ENCODE measurements at places on chromosomes 6 and 20.

DNA sequence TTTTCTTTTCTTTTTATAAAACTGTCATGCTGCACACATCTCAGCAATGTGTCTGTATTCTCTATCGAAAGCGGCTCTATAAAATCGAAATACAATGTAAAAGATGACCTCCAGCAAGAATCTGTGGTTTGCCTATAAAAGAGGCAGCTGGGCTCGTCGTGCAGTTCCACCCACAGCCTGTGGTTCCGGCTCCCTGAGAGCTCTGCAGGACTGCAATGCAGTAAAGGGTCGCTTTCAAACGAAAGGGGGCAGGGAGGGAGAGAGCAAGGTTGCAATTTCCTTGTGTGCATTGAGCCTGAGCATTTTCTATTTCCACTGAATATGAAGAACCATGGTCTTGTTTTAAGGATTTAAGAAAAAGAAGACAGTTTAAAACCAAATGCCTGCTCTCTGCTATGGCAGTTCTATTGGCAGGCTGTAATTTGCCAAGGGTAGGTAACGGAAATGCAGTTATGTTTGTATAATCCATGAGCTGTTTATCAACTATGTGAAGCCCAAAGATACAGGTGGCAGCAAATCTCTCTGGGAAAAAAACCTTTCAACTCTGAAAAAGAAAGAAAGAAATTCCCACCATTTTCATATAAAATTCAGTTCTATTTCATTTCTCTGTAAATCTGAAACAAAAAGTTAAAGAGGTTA lies 236.5 kb downstream of the HACE1 start:
- no peak for DNase-seq

- no peak for DNase-seq
Observed at GRCh38 chr20:29750268-29750899, 1507.1 kb upstream of the DEFB115 start.

GRCh38 chr6:7899101-7899888 lies 11.3 kb downstream of the TXNDC5 start:
- no peak for DNase-seq

DNA sequence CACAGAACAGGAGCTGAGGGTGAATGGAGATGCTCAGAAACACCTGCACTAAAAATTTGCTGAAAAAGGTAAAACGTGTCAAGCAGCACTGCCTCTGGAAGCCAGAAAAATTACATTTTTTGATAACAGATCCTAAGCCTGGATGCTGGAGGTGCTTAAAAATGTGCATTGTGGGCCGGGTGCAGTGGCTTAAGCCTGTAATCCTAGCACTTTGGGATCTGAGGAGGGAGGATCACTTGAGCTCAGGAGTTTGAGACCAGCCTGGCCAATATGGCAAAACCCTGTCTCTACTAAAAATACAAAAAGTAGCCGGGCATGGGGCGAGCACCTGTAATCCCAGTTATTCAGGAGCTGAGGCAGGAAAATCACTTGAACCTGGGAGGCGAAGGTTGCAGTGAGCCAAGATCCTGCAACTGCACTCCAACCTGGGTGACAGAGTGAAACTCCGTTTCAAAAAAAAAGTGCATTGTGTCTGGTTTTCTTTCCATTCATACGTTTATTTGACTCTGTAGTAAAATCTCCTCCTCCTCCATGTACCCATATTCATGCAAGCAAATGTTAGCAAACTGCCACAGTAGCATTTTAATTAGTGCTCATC lies 587 bp upstream of the BTN3A1 start:
- DNase-seq, result no peak

DNA sequence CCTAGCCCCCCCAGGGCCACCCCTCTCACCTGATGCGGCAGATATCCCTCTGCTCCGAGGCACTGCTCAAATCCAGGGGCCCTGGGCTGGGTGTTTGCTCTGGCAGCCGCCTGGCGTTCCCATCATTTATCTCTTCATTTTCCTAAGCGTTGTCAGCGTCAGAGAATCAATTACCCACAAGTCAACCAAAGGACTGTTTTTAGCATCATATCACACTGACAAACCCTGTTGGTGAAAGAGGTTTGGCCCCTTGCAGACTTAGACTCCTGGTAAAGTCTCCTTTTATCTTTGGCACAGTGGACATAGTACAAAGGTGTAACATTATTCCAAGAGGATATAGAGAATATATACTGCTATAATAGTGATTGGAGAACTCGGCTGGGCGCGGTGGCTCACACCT lies at the start of gene GHRH:
GHRH (minus strand) TSS at position 101 of the 400 bp plus-strand sequence. CDS start 4,925 bp downstream, outside the sequence.
- no peak for DNase-seq

- DNase-seq, result no peak
Observed at GRCh38 chr6:6685249-6686040, 96.9 kb downstream of the LY86 start.

DNA sequence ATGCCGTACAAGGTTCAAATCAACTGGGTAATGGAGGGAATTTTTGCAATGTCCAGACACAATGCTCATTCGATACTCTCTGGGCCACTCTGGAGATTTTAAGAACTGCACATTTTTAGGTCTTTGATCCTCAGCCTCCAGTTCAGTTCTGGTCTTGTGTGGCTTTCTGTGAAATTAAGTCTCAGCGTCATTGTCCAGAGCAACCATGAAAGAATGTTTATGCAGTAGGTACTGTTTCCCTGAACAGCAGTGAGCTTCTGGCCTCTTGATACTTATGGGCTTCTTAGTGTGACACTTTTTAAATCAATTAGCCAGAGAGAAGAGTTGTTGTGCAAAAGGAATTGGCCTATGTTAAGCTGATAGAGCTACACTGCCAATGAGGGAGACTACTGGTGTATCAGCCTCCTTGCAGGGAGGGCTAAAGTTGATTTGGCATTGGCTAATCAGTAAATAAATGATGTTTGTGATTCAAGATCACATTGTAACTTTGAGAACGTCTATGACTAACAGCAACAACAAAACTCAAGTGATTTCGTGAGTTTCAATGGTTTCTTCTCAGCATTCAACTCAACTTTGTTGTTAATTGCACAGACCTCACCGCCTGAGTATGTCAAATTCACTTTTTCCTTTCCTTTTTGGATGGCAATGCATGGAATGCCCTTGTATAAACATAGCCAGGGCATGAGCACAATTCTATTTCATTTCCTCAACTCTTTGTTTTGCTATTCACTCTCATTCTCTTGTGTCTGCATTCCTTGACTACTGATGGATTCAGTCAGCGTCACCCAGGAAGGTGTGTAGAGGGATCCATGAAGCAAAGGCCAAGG lies 85.1 kb downstream of the GJA1 start:
- DNase-seq, result no peak

DNA sequence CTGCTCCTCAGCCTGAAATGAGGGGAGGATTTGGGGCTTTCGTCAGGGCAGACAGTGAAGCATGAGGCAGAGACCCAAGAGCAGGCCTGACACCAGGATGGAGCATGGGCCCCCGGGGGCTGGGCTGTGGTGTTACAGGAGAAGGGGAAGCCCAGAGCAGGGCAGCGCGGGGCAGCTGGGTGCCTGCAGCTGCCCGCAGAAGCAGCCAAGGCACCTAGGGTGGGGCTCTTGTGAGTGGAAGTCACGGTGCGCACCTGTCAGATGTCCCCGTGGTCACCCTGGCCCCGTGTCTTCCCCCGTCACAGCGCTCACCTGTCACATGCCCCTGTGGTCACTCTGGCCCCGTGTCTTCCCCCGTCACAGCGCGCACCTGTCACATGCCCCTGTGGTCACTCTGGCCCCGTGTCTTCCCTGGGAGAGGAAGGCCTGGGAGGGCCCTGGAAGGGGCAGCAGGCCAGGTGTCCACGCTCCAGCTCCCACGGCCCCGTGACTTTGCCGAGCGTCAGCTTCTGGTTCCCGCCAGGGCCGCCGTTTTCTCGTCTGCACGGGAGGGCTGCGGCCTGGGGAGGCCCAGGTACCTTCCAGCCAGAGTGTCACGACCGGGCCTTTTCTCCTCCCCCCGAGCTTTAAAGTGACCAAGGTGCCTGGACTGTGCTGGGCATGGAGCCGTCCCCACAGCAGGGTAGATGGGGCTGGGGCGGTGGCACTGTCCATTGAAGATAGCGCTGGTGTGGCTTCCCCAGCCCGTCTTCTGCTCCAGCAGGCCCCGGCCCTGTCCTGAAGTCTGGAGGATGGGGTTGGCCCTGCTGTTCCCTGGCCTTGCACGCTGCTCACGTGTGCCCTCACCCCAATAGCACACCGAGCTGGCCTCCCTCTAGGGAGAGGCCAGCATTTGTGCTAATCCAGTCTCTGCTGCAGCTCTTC lies 9.4 kb downstream of the ARFGAP1 start:
- DNase-seq, result no peak

GRCh38 chr20:49813305-49813974 lies 812 bp downstream of the SLC9A8 start:
- DNase-seq, result no peak

DNA sequence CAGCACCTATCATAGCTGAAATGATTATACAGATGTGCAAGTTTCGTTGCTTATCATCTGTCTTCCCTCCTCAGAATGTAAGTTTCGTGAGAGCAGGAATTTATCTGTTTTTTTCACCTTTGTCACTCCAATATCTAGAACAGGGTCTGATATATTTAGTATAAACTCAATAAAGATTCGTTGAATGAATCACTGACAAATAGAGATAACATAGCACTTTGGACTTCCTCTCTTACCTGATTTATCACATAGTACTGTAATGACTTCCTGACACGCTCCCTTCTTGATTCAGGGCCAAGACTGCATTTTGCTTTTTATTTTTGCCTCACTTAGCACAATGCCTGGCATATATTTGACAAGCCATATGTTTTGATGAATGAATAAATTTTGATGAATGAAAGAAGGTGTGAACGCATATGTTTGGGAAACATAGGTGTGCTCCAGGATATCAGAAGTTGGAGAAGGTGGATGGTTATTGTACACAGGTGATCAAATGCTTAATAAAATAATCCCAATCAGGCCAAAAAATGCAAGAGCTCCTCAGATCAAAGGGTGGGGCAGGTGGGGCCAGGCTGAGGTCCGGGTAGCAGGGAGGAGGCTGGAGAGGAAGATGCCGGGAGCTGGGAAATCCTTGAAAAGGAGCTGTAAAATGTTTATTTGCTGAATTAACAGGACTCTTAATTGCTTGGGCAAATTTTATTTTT lies 33.0 kb downstream of the PIM1 start:
- DNase-seq, result no peak

DNA sequence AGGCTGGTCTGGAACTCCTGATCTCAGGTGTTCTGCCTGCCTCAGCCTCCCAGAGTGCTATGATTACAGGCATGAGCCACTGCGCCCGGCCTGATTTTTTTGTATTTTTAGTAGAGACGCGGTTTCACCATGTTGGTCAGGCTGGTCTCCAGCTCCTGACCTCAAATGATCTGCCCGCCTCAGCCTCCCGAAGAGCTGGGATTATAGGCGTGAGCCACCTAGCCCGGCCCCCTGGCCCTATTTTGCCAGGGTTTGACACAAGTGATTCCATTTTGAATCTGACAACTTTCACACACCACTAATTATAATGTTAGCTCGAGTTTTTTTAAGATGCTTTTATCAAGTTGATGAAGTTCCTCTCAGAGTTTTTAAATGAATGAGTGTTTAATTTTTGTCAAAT lies 25.6 kb downstream of the TTLL9 start:
- no peak for DNase-seq

- no peak for DNase-seq
Observed at GRCh38 chr6:152301021-152301764, 336.0 kb downstream of the SYNE1 start.

DNA sequence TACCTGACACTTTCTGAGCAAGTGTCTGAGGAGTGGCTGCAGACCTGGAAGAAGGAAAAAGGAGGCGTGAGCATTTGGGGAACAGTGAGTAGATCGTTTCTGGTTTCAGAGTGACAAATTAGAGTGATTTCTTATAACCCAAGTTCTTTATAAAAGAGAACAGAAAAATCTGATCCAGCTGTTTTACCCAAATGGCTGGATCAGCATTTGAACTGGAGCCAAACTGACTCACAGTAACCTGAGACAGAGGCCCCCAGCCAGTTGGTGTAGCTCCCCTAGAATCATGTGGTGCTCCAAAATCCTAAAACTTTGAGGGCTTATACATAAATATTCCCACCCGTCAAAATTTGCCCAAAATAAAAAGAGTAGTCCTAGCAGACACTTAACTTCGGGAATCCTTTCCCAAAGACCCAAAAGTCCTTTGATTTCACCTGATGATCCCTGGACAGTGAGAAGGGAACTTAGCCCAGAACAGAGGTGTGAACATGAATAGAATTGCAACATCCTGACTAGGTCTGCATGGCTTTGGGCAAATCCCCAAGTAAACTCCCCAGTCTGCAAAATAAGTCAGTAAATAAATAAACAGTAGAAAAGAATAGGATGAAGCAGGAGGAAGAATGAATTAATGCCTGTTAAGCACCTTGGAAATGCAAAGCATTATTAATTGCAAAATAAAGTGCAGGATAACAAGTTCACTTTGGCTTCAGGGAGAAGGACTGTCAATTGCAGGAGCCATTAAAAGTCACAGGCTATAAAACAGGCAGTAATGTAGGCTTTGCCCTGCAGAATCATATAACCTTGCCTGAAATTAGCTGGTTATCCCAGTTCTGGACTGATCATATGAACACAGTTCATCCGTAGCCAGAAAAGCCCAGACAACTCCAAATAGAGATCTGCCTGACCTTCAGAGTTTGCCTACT lies 262.0 kb upstream of the JARID2 start:
- DNase-seq, result no peak

- no peak for DNase-seq
Observed at GRCh38 chr6:25635886-25636317, 16.1 kb upstream of the SCGN start.

DNA sequence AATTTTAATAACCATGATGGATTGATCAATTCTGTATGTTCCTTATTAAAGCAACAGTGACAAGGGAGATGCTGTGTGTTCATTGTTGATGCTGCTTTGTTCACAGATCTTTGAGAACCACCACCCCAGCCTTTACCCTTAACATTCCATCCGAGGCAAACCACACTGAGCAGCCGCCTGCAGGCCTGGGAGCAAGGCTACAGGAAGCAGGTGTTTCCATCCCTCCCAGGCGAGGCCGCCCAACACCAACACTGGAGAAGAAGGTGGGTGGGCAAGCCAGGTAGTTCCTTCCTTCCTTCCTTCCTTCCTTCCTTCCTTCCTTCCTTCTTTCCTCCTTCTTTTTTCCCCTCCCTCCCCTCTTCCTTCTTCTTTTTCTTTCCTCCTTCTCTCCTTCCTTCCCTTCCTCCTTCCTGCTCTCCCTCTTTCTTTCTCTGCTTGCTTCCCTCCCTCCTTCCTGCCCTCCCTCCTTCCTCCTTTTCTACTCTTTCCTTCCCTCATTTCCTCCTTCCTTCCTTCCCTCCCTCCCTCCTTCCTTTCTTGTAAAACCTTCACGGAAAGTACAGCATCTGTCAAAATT lies 13.7 kb downstream of the TTLL2 start:
- DNase-seq, result no peak

GRCh38 chr20:49388744-49389143 lies 93.7 kb downstream of the KCNB1 start:
- DNase-seq, result no peak

DNA sequence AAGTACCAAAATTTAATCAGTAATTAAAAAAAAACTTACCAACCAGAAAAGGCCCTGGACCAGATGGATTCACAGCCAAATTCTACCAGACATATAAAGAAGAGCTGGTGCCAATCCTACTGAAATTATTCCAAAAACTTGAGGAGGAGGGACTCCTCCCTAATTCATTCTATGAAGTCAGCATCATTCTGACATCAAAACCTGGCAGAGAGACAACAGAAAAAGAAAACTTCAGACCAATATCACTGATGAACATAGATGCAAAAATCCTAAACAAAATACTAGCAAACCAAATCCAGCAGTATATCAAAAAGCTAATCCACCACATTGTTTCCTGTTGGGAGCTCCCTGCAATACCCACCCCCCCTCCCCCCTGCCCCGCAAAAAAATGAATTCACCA lies at the start of gene WFDC11:
WFDC11 (minus strand) TSS at position 101 of the 400 bp plus-strand sequence. CDS start 19,639 bp downstream, outside the sequence.
- DNase-seq, result no peak
